ENCODE measurements at places on chromosomes 12 and 14. TPM values are rescaled to one million over a fixed set of nuclear protein-coding genes. Genes with fewer than 3 reads are reported as not detected.

TSHR gene
- total RNA-seq: not detected

DNA sequence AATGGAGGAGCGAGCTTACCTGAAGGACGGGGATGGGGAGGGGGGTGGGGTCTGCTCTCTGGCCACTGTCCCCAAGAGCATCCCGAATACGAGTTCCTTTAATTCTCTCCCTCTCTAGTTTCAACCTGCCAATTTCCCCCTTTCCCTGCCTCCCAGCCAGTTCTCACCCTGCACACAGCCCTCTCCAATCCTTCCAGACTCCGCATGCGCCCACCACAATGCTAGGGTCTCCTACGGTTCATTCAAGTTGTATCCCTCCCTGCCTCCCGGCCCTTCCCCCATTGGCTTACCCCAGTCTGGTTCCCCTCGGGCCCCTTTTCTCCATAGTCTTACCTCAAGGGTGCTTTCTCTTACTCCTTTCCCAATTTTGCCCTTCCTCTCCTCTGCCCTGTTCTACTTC lies 708 bp upstream of the IGFBP6 start:
- no peak overlapping the region for H3K4me3 ChIP-seq
- peaks cover 27% of the 10 kb centered on the region for H3K4me1 ChIP-seq
- DNase-seq: no peak

DNA sequence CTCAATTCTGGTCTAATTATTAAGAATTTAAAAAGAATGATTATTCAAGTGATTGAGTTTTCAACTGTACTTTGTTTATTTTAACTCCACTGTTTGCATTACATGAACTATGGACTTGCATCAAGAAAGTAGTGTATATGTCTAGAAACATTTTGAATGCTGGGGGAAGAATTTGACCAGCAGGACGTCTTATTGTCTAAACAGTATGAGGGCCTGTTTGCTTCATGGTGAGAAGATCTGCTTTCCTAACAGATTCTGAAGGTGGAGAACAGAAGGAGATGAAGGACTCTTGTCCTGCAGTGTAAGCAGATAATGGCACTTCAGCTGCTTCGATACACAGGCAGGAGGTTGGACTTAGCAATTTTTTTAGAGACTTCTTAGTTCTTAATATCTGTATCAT lies 176.0 kb downstream of the DACT1 start:
- no peak overlapping the region for H3K27ac ChIP-seq
- H3K4me3 ChIP-seq: no peak overlapping the region
- H3K27me3 ChIP-seq: no peaks in the 10 kb centered on the region

GRCh38 chr14:89197623-89198022 lies 219.4 kb downstream of the FOXN3 start:
- H3K27ac ChIP-seq: no peak overlapping the region
- no peaks in the 10 kb centered on the region for H3K36me3 ChIP-seq
- no peak overlapping the region for H3K4me3 ChIP-seq
- no peaks in the 10 kb centered on the region for H3K27me3 ChIP-seq
- DNase-seq: no peak

- no peak overlapping the region for H3K27ac ChIP-seq
- DNase-seq: no peak
- no peaks in the 10 kb centered on the region for H3K4me1 ChIP-seq
- H3K36me3 ChIP-seq: no peaks in the 10 kb centered on the region
- H3K27me3 ChIP-seq: no peaks in the 10 kb centered on the region
These were observed 23.1 kb upstream of the WDR20 start for GRCh38 chr14:102116361-102117180.

PRH2 gene
- not detected for total RNA-seq

DNA sequence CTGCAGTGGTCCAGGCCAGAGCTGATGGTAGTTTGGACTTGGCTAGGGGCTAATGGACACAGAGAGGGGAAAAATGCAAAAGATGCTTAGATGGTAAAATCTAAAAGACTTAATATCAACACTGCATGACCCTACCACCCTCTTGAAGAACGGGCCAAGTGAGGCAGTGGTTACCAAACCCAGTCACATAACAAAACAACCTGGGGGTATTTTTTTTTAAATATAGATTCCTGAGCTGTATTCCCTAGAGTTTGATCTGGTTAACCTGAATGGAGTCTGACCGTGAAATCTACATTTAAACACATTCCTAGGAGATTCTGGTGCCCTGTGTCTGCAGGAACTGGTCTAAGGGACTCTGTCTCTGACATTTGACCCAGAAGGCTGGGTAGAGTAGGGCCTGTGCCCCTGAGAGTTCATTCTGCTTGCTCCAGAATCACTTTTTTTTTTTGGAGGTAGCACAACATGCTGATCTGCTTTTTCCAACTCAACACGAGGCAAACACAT lies 15.7 kb downstream of the ABHD4 start:
- peaks cover 11% of the 10 kb centered on the region for H3K4me1 ChIP-seq
- peaks cover 25% of the 10 kb centered on the region for H3K36me3 ChIP-seq
- no peak overlapping the region for H3K4me3 ChIP-seq
- DNase-seq: no peak
- H3K27me3 ChIP-seq: no peaks in the 10 kb centered on the region

- no peaks in the 10 kb centered on the region for H3K27me3 ChIP-seq
- H3K4me1 ChIP-seq: no peaks in the 10 kb centered on the region
- no peak for DNase-seq
- H3K27ac ChIP-seq: no peak overlapping the region
- H3K36me3 ChIP-seq: no peaks in the 10 kb centered on the region
- no peak overlapping the region for H3K4me3 ChIP-seq
These were observed 8.9 kb downstream of the FANCM start for GRCh38 chr14:45144658-45145057.

- no peaks in the 10 kb centered on the region for H3K4me1 ChIP-seq
- H3K36me3 ChIP-seq: no peaks in the 10 kb centered on the region
- H3K27me3 ChIP-seq: no peaks in the 10 kb centered on the region
- H3K4me3 ChIP-seq: no peak overlapping the region
- H3K27ac ChIP-seq: no peak overlapping the region
- DNase-seq: no peak
These were observed 7.9 kb downstream of the GALNT9 start for GRCh38 chr12:132321321-132322118.

KRT3 gene
- total RNA-seq: not detected

KCTD10 gene
- 28.3 TPM for total RNA-seq

- H3K36me3 ChIP-seq: no peaks in the 10 kb centered on the region
- H3K27ac ChIP-seq: no peak overlapping the region
- H3K4me3 ChIP-seq: no peak overlapping the region
- H3K4me1 ChIP-seq: no peaks in the 10 kb centered on the region
- DNase-seq: no peak
- H3K27me3 ChIP-seq: no peaks in the 10 kb centered on the region
These were observed 15.1 kb downstream of the NAP1L1 start for GRCh38 chr12:76069339-76069738.
